ENCODE measurements at places on chromosomes 5 and 9. TPM values are rescaled to one million over a fixed set of nuclear protein-coding genes. Genes with fewer than 3 reads are reported as not detected.

PCDHGB7 gene
- total RNA-seq: 10.2 TPM

SEMA4D gene
- total RNA-seq: 50.1 TPM

PCDHGB3 gene
- total RNA-seq: 6.0 TPM

PDE6A gene
- 2.9 TPM for total RNA-seq

DOLPP1 gene
- 11.1 TPM for total RNA-seq

PCDH1 gene
- total RNA-seq: 83.3 TPM

MSMP gene
- not detected for total RNA-seq

C5orf52 gene
- not detected for total RNA-seq

ADRA1B gene
- not detected for total RNA-seq

FGF10 gene
- 0.42 TPM for total RNA-seq

RANBP3L gene
- 1.4 TPM for total RNA-seq

SOX30 gene
- total RNA-seq: not detected
